ENCODE measurements at places on chromosomes 2 and 18.

GRCh38 chr2:181892799-181893435, 1.4 kb downstream of the ITPRID2 start:
- DNase-seq = no peak

DNA sequence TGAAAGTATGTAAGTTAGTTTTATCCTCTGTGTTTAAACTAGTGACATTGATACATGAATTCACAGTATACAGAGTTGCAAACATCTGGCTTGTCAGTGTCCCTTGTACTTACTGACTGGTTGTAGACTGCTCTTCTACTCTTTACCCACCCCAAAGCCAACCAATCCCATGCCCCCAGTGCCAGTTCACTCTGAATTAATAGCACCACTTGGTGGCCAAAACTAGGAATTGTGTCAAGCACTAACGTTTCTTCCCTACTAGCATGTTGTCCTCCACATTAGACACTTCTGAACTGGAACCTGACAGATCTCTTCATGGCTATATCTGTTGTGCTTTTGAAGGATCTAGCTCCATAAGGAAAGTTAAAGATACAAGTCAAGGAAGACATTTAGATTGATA, 27.2 kb upstream of the OTX1 start:
- no peak for DNase-seq

GRCh38 chr2:186697536-186697935, 3.7 kb downstream of the FAM171B start:
- DNase-seq = no peak

GRCh38 chr2:172735582-172736423, at the start of gene RAPGEF4:
TSS of gene RAPGEF4 (plus strand) at chr2:172735845. CDS start at chr2:172735984, 139 bp downstream.
- peak; percentile 70 for DNase-seq

DNA sequence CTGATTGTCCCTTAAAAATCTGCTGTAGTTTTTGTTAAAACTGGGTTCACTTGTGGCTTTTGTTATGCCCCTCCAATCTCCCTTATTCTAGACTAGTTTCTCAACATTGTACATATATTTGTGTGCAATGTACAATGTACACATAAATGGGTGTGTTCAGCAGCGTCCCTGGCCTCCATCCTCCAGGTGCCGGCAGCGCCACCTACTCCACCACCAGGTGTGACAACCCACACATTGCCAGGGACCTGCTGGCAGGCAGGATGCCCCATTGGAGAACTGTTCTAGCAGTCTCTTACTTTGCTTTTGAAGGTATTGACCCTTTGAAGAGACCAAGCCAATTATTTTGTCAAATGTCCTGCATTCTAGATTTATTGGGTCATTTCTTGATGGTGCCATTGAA, 75.4 kb downstream of the SH3RF3 start:
- DNase-seq = no peak

DNA sequence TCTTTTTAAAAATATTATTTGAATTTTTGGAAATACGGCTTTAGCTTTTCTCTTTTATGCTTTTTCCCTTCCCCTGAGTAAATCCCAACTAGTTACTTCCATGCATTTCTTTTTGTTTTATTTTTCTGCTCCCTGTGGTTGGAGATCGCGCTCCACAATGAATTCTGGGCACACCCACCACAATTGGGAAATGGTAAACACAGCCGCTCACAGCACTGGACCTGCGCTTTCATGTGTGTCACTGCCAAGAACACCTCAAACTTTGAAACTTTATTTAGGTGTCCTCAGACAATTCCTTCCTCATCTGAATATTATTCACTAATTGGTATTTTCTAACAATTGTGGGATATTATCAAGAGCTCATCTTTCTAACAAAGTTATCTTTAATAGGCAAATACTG, 82.8 kb upstream of the TMEM18 start:
- no peak for DNase-seq
